ENCODE measurements at places on chromosomes 1 and 21. TPM values are rescaled to one million over a fixed set of nuclear protein-coding genes. Genes with fewer than 3 reads are reported as not detected.

DNA sequence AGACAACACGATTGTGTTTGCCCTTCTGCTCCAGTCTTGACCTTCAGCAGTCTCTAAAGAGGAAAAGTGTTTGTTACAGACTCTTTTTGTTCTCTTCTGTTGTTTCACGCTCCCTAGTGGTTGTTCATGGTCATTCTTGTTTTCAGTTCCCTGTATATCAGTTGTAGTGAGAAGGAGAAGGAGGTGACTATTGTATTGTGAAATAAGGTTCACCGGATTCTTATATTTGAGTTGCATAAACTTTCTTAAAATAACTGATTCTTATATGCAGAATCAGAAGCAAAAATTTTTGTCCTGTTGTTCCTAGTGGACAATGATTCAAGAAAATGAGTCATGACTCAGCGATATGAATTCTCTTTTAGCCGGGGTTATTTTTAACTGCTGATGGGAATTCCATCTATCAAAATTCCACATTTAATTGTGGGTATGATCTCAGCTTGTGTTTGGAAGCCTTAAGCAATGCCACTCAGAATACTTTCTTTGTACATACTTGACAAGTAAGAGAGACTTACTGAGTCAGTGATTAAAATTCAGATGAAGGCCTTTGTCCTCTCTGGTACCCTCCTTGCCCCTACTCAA lies 152.2 kb downstream of the CLEC20A start:
- H3K27ac ChIP-seq, result peak overlapping the region; percentile 39
- no peaks in the 10 kb centered on the region for H3K27me3 ChIP-seq
- no peak for DNase-seq

DNA sequence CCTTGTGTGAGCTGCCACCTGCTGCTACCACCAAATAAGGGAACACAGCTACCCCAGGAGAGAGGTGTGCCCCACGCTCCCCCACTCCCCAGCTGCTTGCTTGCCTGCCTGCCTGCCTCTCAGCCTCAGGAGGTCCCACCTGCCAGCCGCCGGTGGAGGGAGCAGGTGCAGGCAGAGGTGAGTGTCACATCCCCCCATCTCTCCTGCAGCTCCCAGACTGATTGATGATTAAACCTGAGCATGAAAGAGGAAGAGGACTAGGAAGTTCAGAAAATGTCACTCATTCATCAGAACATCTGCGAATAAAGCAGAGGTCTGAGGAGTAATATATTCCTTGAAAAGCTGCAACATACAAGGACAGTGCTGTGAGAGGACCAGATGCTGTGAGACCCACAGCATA lies 58.6 kb upstream of the HIVEP3 start:
- no peaks in the 10 kb centered on the region for H3K27me3 ChIP-seq
- no peaks in the 10 kb centered on the region for H3K4me1 ChIP-seq
- H3K27ac ChIP-seq, result no peak overlapping the region
- H3K36me3 ChIP-seq, result no peaks in the 10 kb centered on the region

GRCh38 chr1:19596065-19596713 lies 47.9 kb upstream of the NBL1 start:
- H3K4me3 ChIP-seq, result peak overlapping the region; percentile 81
- no peaks in the 10 kb centered on the region for H3K27me3 ChIP-seq
- peak overlapping the region; percentile 97 for H3K27ac ChIP-seq
- DNase-seq, result no peak
- peaks cover 43% of the 10 kb centered on the region for H3K4me1 ChIP-seq

- H3K4me1 ChIP-seq, result no peaks in the 10 kb centered on the region
- H3K36me3 ChIP-seq, result no peaks in the 10 kb centered on the region
- H3K4me3 ChIP-seq, result no peak overlapping the region
- DNase-seq, result no peak
- H3K27ac ChIP-seq, result no peak overlapping the region
- H3K27me3 ChIP-seq, result no peaks in the 10 kb centered on the region
Observed at GRCh38 chr1:50548243-50548642, 125.0 kb upstream of the DMRTA2 start.

GRCh38 chr1:224866940-224867339 lies 62.5 kb upstream of the DNAH14 start:
- H3K4me1 ChIP-seq, result no peaks in the 10 kb centered on the region
- no peaks in the 10 kb centered on the region for H3K36me3 ChIP-seq
- no peaks in the 10 kb centered on the region for H3K27me3 ChIP-seq
- no peak overlapping the region for H3K4me3 ChIP-seq
- DNase-seq, result no peak
- no peak overlapping the region for H3K27ac ChIP-seq

DNA sequence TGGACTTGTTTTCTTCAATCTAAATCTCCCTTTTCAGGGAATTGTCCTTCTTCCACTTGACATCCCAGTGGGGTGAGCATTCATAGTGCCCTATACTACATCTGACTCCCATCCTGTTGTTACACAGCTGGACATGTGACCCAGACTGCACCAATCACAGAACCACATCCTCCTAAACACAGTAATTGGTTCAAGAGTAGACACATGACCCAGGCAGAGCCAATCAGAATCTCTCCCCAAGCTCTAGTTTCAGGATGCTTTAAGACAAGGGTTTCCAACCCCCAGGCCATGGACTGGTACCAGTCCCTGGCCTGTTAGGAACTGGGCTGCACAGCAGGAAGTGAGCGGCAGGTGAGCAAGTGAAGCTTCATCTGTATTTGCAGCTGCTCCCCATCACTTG lies 5.6 kb upstream of the DDOST start:
- peak overlapping the region; percentile 56 for H3K27ac ChIP-seq
- no peak for DNase-seq
- H3K36me3 ChIP-seq, result no peaks in the 10 kb centered on the region
- H3K27me3 ChIP-seq, result no peaks in the 10 kb centered on the region

GRCh38 chr1:211601982-211602670 lies 23.2 kb upstream of the SLC30A1 start:
- H3K27ac ChIP-seq, result no peak overlapping the region
- DNase-seq, result no peak
- peaks cover 3% of the 10 kb centered on the region for H3K27me3 ChIP-seq
- H3K4me1 ChIP-seq, result peaks cover 10% of the 10 kb centered on the region
- no peak overlapping the region for H3K4me3 ChIP-seq
- no peaks in the 10 kb centered on the region for H3K36me3 ChIP-seq

GRCh38 chr1:163672976-163673758 lies 351.4 kb downstream of the NUF2 start:
- no peak for DNase-seq
- no peaks in the 10 kb centered on the region for H3K36me3 ChIP-seq
- no peaks in the 10 kb centered on the region for H3K27me3 ChIP-seq
- H3K27ac ChIP-seq, result no peak overlapping the region

- no peak for DNase-seq
- H3K27me3 ChIP-seq, result no peaks in the 10 kb centered on the region
Observed at GRCh38 chr1:42922687-42923366, 35.8 kb downstream of the SLC2A1 start.

- peaks cover 9% of the 10 kb centered on the region for H3K27me3 ChIP-seq
- H3K36me3 ChIP-seq, result no peaks in the 10 kb centered on the region
- H3K27ac ChIP-seq, result no peak overlapping the region
- DNase-seq, result no peak
Observed at GRCh38 chr1:7110321-7110720, 325.1 kb downstream of the CAMTA1 start.

DNA sequence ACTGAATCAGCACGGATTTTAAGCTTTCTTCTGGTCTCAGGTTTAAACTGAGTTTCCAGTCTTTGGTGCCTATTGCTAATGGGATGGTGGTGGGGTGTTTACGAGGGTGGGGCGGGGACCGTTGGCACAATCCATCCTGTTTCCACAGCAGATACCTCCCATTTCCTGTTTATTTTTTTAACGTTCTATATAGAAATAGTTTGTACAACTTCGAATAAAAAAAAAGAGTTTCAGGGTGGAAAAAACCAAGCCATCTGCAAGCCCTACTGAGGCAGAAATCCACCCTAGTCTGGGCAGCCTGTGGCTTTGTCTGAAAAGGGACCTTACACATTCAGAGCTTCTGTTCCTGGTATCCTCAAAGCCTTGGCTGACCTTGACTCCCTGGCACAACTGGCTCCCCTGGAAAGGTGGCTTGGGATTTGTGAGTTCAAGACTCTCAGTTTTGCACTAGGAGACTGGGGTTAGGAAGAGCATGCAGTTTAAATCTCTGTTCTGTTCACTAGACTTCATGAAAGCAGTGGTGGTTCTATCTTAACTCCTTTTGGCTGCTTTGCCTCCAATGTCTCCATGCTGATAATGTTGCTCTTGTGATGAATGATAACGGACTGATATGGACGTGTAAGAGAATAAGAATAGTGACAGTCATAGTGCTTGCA lies 46.7 kb downstream of the VANGL2 start:
- H3K27me3 ChIP-seq, result no peaks in the 10 kb centered on the region
- H3K4me3 ChIP-seq, result no peak overlapping the region
- H3K36me3 ChIP-seq, result no peaks in the 10 kb centered on the region
- no peak for DNase-seq
- H3K27ac ChIP-seq, result no peak overlapping the region
- no peaks in the 10 kb centered on the region for H3K4me1 ChIP-seq

HRNR gene
- not detected for total RNA-seq

FPGT gene
- total RNA-seq, result 23.0 TPM

SH2D2A gene
- 3.5 TPM for total RNA-seq

TFF2 gene
- not detected for total RNA-seq
